ENCODE measurements at places on chromosomes 16 and 17. TPM values are rescaled to one million over a fixed set of nuclear protein-coding genes. Genes with fewer than 3 reads are reported as not detected.

Gene PYCARD
- 247 TPM for polyA plus RNA-seq

Gene CPHXL2
- not detected for polyA plus RNA-seq

Gene USH1G
- polyA plus RNA-seq: 0.07 TPM

Gene TP53TG3D
- polyA plus RNA-seq: not detected

Measured in small intestine (tissue), 16 donors.